ENCODE measurements at places on chromosomes 7 and 10. TPM values are rescaled to one million over a fixed set of nuclear protein-coding genes. Genes with fewer than 3 reads are reported as not detected.

SOSTDC1 gene
- total RNA-seq = 0.18 TPM

VIPR2 gene
- total RNA-seq = not detected

MSMB gene
- total RNA-seq = not detected

SFTPA1 gene
- total RNA-seq = not detected

ZEB1 gene
- 25.3 TPM for total RNA-seq

EXOSC1 gene
- 61.7 TPM for total RNA-seq

UBTD1 gene
- total RNA-seq = 32.5 TPM

PDSS1 gene
- total RNA-seq = 20.2 TPM

UMAD1 gene
- 42.3 TPM for total RNA-seq

SPDYE3 gene
- not detected for total RNA-seq

NODAL gene
- not detected for total RNA-seq

TRPV6 gene
- total RNA-seq = not detected

SYNPO2L gene
- total RNA-seq = not detected

MYH16 gene
- total RNA-seq = not detected

TYW1B gene
- total RNA-seq = 0.80 TPM

TMEM26 gene
- total RNA-seq = 9.2 TPM

ACSM6 gene
- not detected for total RNA-seq

CTNNA3 gene
- not detected for total RNA-seq

VGF gene
- 148 TPM for total RNA-seq

TMEM178B gene
- 1.1 TPM for total RNA-seq

BBIP1 gene
- total RNA-seq = 20.5 TPM

DTX2 gene
- 20.1 TPM for total RNA-seq

MMRN2 gene
- total RNA-seq = 9.7 TPM

BTBD16 gene
- not detected for total RNA-seq

RAMP3 gene
- not detected for total RNA-seq

PPP1R17 gene
- not detected for total RNA-seq

GCK gene
- not detected for total RNA-seq

AGAP9 gene
- 2.0 TPM for total RNA-seq

GARIN1A gene
- 0.81 TPM for total RNA-seq

EXOC6 gene
- 10.6 TPM for total RNA-seq

HMX3 gene
- not detected for total RNA-seq
